Gastrocnemius medialis (tissue), 4 donors: ENCODE measurements at places on chromosomes 5 and 9.

DNA sequence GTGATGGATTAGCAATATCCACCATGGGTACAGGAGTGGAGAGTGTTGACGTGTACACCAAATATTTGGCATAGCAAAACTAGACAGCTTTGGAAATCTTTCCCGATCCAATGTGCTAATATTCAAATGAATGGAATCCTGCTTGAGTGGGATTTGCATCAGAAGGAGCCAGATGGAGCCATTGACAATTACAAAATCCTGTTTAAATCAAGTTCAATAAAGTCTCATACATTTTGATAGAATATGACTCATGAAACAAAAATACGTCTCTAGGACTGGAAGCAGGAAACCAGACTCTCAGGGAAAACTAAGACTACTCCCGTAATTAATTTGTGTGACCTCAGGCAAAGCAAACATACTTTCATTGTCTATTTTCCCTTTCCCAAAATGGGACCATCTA, 13.0 kb downstream of the TNC start:
- no peak for DNase-seq

DNA sequence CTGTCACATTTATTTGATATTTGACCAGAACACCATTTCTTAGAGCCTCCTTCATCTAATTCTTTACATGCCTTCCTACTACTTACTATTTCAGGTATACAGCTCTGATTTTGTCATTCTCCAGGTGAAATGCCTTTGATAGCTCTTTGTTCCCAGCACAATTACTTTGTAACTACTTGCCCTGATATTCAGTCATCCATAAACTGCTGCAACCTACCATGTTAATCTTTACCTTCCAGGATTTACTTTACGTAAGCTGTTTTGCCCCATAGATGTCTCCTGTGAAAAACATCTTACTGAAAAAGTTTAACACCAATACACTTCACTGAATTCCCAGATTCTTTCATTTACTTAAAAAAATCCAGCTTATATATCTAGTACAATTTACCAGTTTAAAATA, 443.8 kb upstream of the CYLC2 start:
- DNase-seq = no peak

- DNase-seq = no peak
Measured at GRCh38 chr5:177350776-177351391, 584 bp downstream of the LMAN2 start.

DNA sequence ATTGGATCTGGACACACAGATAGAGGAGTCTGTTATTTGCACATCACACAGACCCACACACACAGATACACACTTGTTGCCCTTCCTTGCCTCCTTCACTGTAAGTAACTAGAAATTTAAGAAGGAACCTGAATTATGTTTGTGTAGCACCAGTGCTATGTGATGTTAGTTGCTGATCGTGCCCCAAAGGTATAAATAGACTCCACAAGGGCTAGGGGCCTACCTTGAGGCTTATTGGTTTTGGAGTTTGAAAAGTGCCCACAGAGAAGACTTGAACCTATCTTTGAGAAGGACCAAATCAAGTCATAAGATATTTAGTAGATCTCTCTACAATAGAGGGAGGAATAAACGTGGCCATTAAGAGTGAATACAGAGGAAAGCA, 8.8 kb upstream of the TGFBI start:
- no peak for DNase-seq

GRCh38 chr5:43174586-43174985, 17.4 kb upstream of the NIM1K start:
- DNase-seq = no peak

DNA sequence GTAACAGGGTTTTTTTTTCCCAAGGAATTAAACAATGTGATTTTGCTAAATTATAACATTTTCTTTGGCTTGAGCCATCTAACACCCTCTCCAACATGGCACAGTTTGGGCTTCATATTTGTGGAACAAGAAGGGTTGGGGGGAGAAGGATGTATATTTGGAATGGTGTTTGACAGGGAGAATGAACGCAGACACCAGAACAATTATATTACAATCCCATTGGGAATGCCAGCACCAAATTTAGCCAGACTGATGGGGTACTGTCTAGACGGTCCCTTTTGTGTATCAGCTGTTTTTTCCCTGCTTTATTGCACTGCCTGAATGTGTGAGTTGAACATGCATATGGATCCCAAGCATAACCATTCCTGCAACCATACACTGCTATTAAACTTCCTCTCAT, 130.9 kb upstream of the TMEM161B start:
- no peak for DNase-seq

GRCh38 chr5:157677931-157678330, 6.6 kb downstream of the C5orf52 start:
- no peak for DNase-seq

DNA sequence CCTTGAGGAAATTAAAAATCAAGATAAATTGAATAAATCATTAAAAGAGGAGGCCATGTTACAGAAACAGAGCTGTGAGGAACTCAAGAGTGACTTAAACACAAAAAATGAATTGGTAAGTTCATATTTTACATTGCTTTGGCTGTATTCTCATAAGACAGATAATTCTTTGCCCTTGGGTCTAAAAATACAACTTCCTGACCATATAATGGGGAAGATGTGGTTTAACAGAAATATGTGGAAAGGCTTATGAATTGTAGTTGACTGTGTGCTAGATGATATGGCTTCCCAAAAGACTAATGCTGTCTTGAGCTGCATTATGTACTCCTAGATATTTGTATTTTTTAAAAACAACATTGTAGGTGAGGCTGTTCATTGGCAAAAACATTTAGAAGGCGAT, 33.1 kb downstream of the CNTRL start:
- no peak for DNase-seq

GRCh38 chr5:178420354-178420781, 169.8 kb downstream of the COL23A1 start:
- no peak for DNase-seq

DNA sequence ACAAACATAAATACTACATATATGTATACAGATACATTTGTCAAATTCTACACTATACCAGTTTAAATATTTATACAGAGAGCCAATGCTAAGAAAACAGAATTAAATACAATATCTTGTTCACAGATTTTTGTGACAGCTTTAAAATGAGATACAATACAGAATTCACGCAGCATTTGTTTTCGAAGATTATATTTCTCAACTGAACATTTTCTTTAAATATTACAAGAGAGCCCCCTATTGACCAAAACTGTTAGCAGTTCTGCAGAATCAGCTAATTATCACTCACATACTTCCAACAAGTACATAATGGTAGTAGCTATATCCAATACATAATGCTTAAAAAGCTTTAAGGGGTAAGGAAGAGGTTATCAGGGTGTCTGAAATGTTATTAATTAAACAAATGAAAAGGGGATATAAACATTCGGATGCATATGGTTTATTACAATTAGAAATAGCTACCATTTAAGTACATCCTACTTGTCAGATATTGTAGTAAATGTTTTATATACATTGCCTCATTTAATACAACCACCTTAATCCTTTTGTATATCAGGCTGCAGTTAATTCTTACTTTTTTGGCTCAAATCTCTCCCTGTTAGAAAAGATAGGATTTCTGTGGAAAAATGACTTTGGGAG, 31.7 kb downstream of the ZDHHC21 start:
- no peak for DNase-seq

GRCh38 chr5:171264843-171265242, 44.2 kb upstream of the TLX3 start:
- no peak for DNase-seq
